ENCODE measurements at places on chromosomes 7 and 10.

GRCh38 chr7:69699931-69700330, 101.7 kb downstream of the AUTS2 start:
- no peak for DNase-seq

- DNase-seq: no peak
These were observed 110.3 kb downstream of the SLC37A3 start for GRCh38 chr7:140287988-140288387.

DNA sequence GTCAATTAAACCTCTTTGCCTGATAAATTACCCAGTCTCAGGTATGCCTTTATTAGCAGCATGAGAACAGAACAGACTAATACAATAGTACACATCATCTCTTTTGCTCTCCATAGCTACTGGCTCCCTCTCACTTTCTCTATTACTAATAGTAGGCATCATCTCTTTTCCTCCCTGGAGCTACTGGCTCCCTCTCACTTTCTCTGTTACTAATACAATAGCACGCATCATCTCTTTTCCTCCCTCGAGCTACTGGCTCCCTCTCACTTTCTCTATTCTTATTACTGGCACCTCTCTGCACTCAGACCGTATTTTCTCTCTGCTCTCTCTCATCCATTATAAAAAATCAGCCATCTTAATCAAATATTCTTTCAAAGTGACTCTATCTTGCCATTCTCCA, 37.1 kb downstream of the SLC25A13 start:
- DNase-seq: no peak

GRCh38 chr7:129468087-129468486, 33.9 kb downstream of the STRIP2 start:
- DNase-seq: no peak

- no peak for DNase-seq
These were observed 9.6 kb downstream of the NFKB2 start for GRCh38 chr10:102405108-102405571.

DNA sequence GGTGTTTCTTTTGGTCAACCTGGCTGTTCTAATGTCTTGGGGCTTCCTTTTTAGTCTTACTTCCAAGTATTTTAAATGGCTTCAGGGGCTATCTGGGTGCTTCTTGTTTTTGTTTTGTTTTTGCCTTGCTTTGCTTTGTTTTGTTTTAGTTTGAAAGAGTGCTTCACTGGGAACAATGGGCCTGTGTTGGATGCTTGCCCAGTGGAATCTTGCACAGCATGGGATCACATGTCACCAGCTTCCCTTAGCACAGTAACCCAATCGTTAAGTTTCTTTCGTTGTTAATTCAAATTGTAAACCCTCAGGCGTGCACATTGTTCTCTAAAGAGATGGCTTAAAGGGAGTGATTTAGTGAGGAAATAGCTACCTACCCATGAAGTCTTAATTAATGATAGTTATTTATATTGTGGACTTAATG, 8.9 kb downstream of the COL17A1 start:
- DNase-seq: no peak

- no peak for DNase-seq
These were observed 93.6 kb downstream of the GPR37 start for GRCh38 chr7:124672011-124672410.

All from left hindlimb (tissue), 1 donor.